ENCODE measurements at places on chromosomes 2 and 18. TPM values are rescaled to one million over a fixed set of nuclear protein-coding genes. Genes with fewer than 3 reads are reported as not detected.

Gene FAM228B
- 30.5 TPM for total RNA-seq

Gene TRIM43
- total RNA-seq = not detected

Gene FLACC1
- 12.0 TPM for total RNA-seq

Gene CRYGD
- total RNA-seq = not detected

Gene IL1F10
- total RNA-seq = not detected

Gene FAM124B
- 1.9 TPM for total RNA-seq

Gene RNF25
- total RNA-seq = 17.5 TPM

Gene LRRC30
- total RNA-seq = not detected

Gene SLC16A14
- 2.0 TPM for total RNA-seq

Gene DLX1
- not detected for total RNA-seq

Gene RFTN2
- total RNA-seq = 3.5 TPM

Gene PIEZO2
- 0.46 TPM for total RNA-seq

Gene APOB
- 3.4 TPM for total RNA-seq

Gene CDH20
- total RNA-seq = 0.08 TPM

Gene SERPINB3
- total RNA-seq = not detected

Gene KLHL41
- total RNA-seq = 90.5 TPM

Gene ATP5MC3
- 814 TPM for total RNA-seq

Gene SLC4A3
- total RNA-seq = 396 TPM

Gene RAB17
- 3.5 TPM for total RNA-seq

Gene CFAP221
- total RNA-seq = 1.2 TPM

Gene MTLN
- total RNA-seq = 190 TPM

Gene MARCHF4
- total RNA-seq = not detected

Gene LCT
- total RNA-seq = not detected

Measured in cardiac septum (tissue), 1 donor.